ENCODE measurements at places on chromosomes 3 and 15.

DNA sequence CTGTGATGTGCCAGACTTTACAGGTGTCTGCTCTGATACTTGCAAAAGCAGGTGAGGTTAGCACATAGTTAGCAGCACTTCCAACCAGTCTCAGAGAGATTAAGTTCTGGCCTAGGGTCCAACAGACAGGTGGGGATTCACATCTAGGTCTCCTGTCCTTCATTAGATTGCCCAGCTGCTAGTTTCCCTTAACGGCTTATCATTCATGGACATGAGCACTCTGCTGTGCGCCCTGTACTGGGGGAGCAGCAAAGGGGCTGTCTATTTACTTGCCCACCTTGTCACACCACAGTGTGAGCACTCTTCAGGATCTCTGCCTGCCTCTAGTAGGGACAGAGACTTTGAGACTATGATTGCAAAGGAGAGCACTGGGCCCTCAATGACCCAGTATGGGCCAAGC, 8.7 kb downstream of the SPSB4 start:
- no peak for DNase-seq

DNA sequence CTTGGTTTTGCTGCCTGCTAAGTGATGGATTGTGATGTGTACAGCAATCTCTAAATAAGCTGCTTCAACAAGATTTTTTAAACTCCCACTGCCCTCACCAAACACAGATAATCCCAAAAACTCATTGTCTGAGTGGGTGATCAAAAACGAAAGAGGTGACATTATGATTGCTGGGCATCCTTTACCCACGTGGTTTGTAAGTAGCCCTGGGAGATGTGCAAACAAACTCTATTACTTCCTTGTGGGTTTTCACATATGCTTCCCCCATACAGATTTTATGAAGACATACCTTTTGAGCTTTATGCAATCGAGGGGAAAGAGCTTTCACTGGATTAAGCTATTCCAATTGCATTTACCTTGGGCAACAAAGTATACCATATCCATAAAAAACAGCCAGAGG, 1000.4 kb downstream of the FHIT start:
- DNase-seq, result no peak

GRCh38 chr3:133424937-133425869, 25.3 kb downstream of the BFSP2 start:
- no peak for DNase-seq

DNA sequence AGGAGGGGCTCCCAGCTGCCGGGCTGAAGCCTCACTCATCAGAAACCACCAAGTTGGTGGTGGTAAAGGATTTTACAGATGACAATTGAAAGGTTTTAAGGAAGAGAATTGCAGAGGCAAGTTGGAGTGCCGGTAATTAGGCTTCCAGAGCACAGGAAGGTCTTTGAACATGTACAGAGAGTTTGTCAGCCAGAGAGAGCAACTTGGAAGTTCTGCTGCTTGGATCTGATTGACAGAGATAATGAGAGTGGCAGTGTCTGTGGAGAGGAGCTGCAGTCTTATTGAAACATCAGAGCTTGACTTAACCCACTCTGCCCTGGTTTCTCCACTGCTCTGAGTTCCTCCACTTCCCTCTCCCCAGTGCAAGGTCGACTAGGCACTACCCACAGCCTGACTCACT, 448.6 kb downstream of the EPHB1 start:
- DNase-seq, result no peak

- DNase-seq, result no peak
Observed at GRCh38 chr3:80705290-80705689, 937.5 kb upstream of the ROBO1 start.

DNA sequence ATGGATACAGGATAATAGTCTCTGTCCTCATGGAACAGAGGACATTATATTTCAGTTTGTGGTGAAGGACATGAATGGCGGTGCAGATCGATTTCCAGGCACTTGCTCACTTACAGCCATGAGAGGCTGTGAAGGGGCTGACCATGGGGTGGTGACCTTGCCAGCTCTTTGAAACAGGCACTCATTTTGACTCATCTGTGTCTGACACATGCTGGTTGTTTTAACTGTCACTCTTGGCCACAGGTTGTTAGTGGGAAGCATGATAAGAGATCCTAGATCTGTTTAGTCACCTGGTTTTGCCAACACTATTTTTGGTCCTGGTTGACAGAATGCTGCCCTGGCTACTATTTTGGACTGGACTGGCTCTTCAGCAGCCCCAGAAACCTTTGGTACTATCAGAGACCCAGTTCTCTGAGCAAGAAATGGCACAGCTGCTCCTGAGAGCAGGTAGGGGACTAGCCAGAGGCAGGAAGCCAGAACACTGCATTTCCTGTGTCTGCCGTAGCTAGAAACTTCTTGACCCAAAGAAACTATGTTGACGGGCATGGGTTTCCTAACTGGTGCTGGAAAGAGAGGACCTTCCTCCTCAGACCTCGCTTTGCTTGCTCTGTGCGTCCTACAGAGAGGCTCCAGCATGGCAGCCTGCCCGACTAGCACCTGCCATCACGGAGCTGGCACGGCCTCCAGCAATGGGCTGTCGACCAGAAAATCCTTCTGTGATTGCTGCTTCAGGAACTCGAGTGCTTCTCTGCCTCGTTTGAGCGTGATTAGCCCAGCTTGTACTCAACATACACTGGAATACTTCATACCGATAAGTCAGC, 6.3 kb downstream of the PXYLP1 start:
- DNase-seq, result no peak
